Stimulated activated CD4-positive, alpha-beta T cell treated with anti-CD3 and anti-CD28 coated beads, Interleukin-15, amount 100 ng/mL, for 24 hours (primary cell): ENCODE measurements at places on chromosomes 4 and X.

DNA sequence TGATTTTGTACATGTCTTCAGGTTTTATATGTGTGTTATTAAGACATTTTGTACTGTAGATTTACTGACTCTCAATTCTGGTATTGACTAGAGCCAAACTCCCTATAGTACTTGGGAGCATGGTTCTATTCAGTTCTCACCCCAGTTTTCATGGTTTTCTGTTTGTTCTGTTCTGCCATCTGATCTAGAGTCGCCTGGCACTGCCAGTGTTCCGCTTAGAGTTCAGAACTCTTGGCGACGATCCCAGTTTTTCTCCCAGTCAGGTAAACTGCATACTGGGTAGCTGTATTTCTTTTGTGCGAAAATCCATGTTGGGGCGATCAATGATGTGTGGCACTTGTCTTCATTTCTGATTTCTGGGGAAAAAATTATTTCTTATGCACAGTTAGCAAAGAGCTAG, 78.0 kb downstream of the PHOX2B start:
- DNase-seq = no peak

- no peak for DNase-seq
Measured at GRCh38 chr4:163702736-163703135, 208.2 kb downstream of the TMA16 start.

GRCh38 chr4:55866973-55867574, 13.6 kb downstream of the EXOC1 start:
- peak; percentile 16 for DNase-seq

- DNase-seq = no peak
Measured at GRCh38 chr4:139896091-139896604, 230.5 kb downstream of the MGST2 start.

GRCh38 chr4:94202769-94203168, 4.9 kb upstream of the SMARCAD1 start:
- no peak for DNase-seq

GRCh38 chrX:56728752-56729151, 291 bp upstream of the NBDY start:
- peak; percentile 19 for DNase-seq

DNA sequence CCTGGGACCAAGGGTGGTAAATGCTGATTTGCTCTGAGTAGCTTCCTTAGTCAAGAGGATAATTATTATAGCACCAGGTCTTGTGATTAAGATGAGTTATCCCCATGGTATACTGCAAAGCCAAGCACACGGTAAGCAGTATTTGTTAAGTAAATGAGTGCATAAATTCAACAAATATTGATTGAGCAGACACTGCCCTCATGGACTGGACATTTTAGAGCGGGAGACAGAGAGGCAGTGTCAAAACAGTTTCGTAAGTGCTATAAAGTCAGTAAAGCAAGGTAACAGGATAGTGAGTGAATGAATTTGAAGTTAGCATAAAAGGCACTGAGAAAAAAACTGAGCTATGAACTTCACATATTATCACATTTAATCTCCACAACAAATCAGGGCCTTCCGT, 13.9 kb downstream of the PHF8 start:
- no peak for DNase-seq

- DNase-seq = no peak
Measured at GRCh38 chr4:76729460-76729859, 168.5 kb downstream of the SOWAHB start.

GRCh38 chrX:111467896-111468295, 43.5 kb upstream of the SERTM2 start:
- no peak for DNase-seq

DNA sequence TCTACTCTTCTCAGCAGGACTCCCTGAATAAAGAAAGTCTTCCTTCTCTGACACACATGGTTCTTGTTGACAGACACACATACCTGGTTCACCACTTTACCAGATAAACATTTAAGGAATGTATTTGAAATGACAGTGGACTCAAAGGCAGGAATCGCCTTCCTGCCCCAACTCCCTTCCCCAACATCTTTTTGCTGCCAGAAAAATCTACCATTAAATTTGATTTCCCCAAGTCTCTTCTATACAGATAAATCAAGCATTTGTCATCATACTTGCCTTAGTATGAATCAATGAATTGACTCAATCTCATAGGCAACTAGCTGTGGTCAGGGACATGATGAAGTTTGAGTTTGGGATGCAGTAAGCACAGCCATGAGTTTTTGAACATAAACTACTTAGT, 23.3 kb upstream of the ANXA5 start:
- DNase-seq = no peak

DNA sequence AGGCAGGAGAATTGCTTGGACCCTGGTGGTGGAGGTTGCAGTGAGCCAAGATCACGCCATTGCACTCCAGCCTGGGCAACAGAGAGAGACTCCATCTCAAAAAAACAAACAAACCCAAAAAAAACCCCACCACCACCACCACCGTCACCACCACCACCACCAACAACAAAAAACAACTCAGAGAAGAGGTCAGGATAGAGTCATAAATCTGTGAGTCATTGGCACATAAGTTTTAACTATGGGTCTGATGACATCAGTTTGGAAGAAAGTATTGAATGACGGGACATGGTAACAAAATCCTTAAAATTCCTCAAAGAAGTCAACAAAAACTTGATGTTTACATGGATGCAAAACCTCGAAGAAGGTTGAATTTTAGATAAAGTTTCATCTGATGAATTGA, 288.0 kb upstream of the SFRP2 start:
- no peak for DNase-seq

DNA sequence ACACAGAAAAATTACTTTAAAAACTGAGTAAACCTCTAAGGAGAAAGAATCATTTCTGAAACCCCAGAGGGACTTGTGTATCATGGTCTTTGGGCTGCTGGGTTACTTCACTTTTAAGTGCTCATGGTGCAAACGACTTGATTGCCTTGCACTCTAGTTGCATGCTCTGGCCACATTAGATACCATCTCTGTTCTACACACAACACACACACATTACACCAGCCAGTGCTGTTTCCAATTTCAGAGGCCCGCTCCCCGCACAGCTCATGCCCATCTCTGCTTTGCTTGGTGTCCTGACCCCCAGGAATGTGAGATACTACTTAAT, 2.1 kb downstream of the PPP3CA start:
- no peak for DNase-seq

- DNase-seq = no peak
Measured at GRCh38 chrX:88439935-88440334, 307.1 kb upstream of the CPXCR1 start.

DNA sequence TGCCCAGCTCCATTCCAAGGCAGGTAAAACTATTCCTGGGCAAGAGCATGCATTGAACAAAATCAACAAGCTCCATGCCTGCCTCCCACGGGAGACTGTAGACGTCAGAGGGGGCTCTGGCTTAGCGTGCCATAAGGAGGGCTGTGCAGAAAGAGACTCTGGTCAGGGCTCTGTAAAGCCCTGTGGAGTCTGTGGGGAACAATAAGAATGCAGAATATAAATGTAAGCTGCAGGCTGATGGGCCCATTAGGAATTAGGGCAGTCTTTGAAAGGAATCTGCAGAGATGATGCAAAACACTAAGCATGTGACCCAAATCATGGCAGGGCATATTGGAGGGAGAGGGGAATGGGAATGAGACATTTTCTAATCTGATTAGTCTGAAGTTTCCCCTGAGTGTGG, 170.3 kb downstream of the EFHC2 start:
- DNase-seq = no peak

DNA sequence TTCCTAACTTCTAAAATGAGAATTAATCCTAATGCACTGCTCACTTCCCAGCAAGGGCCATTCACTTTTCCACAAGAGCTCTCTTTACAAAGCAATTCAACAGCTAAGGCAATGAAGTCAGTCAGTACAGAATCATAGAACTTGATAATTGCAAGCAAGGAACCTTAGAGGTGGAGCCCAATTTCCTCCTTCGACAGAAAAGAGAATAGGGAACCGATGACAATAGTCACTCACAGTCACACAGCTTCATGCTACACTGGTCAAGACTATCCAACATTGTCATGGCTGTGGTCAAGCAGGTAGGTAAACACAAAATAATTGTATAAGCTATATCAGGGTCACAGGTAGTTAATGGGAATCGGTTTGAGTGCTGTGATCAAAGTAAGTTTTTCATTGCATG, 90.0 kb downstream of the ELOVL6 start:
- no peak for DNase-seq

DNA sequence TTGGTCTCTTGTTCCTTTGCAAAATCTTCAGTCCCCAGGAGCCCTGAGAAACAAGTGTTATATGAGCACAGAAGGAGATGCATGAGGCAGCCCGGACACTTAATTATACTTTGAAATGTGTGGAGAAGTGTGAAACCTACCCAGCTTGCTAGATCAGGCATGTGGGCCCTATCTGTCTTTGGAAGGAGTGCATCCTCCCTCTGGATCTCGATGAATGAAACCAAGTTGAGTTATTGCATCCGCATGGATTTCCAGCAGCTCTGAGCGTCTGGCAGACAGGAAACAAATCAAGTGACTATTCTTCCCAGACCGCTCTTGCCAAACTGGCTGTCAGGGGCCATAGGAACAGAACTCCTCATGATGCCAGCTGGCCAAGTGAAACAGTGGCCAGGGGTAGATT, 19.6 kb upstream of the SOWAHD start:
- no peak for DNase-seq

DNA sequence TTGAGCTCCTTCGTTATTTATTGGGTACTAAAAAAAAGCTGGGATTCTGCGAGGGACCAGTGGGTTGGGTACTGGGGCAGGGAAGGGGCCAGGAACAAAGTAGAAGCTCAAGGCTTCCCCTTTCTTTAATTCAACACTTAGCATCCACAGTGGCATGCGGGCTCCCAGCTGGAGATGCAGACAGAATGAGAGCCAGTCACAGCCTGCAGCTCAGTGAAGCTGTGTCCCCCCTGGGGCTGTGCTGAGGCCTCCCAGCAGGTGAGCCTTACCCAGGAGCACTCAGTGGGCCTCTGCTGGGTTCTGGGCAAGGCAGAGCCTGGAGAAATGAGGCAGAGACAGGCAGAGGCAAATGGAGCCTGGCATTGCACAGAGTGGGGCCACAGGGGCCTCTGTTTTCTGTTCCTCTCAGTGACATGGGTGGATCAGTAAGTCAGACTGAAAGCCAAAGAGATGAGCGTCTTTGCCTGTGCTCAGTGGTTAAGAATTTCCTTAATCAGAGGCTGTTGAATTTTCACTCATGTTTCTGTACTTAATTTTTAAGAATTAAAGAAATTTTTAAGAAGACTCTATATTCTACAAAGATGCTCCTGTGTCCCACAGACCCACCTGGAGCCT, 181.4 kb upstream of the RBPJ start:
- DNase-seq = no peak

GRCh38 chrX:20753076-20753475, 486.4 kb upstream of the RPS6KA3 start:
- DNase-seq = no peak
